ENCODE measurements at places on chromosomes 13 and 19.

- DNase-seq: no peak
These were observed 441 bp upstream of the ZFP28 start for GRCh38 chr19:56538254-56538760.

GRCh38 chr19:49771674-49772139 is 4.9 kb downstream of the AP2A1 start:
- no peak for DNase-seq

- DNase-seq: no peak
These were observed 716.2 kb upstream of the GPC6 start for GRCh38 chr13:92510416-92510815.

DNA sequence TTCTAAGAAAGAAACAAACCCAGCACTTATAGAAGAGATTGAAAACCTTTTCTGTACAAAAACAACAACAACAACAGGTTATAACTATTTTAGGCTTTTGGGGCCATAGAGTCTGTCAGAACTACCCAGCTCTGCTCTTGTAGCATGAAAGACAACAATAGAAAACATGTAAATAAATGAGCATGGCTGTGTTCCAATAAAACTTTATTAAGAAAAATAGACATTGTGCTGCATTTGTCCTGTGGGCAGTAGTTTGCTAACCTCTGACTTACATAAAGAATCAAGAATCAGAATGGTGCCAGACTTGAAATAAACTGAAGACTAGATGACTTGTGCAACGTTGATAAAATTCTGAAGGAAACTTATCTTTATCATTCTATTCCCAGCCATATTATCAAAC is 617.5 kb downstream of the DIAPH3 start:
- no peak for DNase-seq

DNA sequence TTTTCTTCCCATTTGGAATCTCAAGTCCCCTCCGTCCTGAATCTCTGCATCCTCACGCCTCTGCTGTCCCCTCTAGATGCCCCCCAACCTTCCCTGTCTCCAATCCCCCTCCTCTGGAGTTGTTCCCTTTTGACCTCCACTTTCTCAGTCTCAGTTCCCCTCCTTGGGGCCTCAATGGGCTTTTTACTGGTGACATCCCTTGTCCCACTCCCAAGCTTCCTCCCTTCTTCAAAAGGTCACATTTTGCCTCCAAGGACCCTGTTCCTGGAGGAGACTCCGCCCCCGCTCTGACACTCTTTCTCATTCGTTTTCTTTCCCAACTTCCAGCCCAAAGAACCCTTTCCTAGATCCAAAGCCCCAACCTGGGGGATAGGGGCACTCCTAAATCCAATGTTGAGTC is 1.0 kb downstream of the AP2S1 start:
- DNase-seq: no peak

DNA sequence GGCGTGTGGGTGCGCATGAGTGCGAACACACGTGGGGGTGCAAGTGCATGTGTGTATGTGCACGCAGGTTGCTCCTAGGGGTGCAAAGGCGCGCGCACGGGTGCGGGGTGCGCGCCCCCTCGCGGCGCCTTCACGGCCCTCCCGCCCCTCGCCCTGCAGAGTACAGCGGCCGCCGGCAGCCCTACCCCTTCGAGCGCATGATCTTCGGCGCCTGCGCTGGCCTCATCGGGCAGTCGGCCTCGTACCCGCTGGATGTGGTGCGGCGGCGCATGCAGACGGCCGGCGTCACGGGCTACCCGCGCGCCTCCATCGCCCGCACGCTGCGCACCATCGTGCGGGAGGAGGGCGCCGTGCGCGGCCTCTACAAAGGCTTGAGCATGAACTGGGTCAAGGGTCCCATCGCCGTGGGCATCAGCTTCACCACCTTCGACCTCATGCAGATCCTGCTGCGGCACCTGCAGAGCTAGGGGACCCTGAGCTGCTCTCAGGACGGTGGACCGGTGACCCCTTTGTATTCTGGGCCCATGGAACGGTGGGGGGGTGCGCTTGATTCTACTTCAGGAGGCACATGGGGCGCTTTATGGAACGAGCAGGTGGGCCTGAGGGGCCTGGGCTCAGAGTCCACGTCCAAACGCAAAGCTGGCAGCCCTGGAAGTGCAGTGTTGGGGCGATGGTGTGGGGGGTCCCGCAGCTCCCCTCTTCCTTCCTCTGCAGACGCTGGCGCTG is 27.7 kb downstream of the TMEM161A start:
- no peak for DNase-seq

DNA sequence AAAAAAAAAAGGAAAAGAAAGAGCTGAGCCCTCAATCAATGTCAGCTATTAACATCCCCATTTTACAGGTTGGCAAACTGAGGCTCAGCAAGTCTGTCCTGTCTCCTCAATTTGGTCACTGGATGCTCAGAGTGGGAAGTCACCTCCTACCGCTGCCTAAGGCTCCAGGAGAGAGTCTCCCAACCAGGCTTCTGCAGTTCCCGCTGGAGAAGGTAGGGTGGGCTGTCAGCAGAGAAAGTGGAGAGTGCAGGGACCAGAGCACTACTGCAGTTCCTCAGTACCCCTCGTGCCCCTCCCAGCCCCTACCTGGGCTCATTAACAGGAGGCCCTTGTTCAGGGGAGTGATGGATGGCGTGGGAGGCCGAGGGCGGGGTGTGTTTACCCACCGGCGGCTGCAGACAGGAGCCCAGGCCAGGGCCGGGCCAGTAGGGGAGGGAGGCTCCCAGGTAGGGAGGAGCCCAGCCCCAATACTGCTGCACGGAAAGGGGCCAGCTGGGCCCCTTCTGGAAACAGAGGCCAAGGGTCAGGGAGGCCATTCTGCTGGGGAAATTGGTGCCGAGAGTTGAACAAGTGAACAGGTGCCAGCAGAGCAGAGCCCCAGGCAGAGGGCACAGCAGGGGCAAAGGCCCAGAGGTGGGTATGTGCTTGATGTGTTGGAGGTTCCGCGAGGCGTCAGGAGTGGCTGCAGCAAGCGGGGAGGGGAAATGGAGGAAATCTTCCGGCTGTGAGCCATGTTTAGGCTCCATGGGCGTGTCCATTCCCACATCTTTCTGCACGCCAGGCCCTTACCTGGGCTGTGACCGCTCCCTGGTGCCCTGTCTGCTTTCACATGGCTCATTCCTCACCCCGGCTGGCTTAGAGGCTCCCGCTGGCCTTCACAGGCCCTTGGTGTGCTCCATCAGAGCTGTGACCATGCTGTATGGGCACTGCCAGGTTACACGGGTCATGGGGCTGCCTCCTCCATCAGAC is 7.6 kb upstream of the COMP start:
- DNase-seq: no peak

DNA sequence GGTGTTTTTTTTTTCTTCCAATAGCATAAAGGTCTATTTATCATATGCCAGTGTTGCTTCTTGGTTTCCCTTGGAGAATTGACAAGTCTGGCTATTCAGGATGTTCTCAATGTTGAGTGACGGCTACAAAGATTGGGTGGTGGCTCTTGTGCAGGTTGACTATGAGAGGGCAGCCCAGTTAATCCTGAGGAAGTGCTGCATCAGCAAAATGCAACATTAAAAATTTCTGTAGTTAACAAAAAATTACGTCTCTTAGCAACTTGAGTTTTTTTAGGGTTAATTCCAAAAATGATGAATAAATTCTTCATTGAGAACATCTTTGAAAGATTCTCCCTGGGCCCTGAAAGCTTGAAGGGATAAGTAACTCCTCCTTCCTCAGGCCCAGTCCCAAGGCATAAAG is 147.1 kb downstream of the B3GLCT start:
- no peak for DNase-seq

GRCh38 chr13:98749501-98749900 is 3.0 kb downstream of the SLC15A1 start:
- no peak for DNase-seq

GRCh38 chr13:34578471-34578870 is 363.6 kb upstream of the NBEA start:
- no peak for DNase-seq

GRCh38 chr19:39943586-39943985 is 9.2 kb upstream of the FCGBP start:
- DNase-seq: no peak

GRCh38 chr19:42175952-42176648 is 41.4 kb downstream of the DEDD2 start:
- DNase-seq: no peak

DNA sequence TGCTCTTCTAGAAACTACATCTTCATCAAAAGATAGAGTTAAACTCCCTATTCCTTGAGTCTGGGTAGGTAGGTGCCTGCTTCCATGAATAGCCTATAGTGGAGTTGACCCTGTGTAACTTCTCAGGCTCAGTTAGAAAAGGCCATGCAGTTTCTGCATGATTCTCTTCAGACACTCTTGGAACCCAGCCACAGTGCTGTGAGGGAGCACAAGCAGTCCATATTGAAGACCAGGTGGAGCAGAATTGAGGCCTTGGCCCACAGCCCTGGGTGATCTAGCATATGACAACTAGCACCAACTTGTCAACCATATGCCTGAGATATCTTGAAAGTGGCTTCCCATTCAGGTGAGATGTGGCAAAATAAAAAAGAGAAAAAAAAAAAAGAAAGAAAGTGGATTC is 10.3 kb upstream of the PAN3 start:
- no peak for DNase-seq

DNA sequence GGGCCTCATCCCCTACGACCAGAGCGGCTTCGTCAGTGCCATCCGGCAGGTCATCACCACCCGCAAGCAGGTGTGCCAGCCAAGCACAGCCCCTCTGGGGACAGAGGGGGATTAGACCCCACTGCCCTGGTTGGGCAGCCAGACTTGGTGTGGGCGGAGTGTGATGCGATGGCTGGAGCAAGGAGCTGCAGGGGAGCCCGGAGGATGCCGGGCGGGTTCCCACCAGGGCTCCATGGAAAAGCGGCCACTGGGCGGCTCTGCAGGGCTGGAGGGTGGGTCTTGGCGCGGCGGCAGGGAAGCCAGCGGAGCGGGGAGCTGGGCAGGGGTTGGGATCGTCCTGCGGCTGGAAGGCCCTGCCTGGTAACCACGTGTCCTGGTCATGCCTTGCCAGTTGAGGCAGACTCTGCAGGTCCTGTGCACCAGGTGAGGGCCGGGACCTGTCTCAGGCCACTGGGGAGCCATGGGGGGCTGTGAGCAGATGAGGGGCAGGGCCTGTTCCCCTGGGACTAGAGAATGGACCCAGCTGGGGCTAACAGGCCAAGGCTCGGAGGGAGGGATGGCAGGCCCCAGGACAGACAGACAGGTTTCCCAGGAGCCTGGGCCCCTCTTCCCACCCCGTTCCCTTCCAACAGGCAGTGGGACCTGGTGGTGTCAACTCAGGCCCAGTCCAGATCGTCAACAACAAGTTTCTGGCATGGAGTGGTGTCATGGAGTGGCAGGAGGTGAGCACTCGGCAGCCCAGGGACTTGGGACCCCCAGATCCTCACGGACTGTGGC is 6.3 kb downstream of the PTOV1 start:
- DNase-seq: no peak

DNA sequence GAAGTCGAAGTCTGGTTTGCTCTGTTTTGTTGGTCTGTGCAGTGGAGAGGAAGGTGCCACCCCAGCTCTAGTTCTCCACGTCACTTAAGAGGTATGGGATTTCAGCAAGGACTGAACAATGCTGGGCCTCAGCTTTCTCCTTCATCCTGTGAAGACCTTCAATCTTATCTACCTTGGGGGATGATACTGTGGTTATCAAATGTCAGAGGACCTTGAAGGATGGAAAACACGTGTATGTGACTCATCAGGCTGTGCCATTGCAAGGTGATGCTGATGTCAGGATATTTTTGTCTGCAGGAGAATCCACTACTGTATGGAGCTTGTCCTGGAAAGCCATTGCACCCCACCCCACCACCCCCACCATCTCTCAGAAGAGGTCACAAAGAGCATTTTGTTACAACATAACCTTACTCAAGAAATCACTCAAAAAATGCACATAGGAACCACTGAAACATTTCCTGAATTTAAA is 81.4 kb upstream of the UQCRFS1 start:
- DNase-seq: no peak

DNA sequence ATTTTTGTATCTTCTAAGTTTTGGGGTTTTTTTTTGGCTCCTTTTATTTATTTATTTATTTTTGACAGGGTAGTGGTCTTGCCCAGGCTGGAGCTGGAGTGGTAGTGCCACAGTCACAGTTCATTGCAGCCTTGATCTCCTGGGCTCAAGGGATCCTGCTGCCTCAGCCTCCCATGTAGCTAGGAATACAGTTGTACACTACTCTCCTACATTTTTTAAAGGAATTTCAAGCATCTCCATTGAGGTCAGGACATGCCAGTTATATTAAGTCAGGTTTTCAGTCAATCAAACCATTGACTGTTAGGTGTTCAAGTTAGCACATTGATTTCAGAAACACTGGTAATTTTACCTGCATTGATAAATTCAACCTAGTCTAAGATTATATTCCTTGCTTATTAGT is 480.5 kb upstream of the SPRY2 start:
- DNase-seq: no peak

- no peak for DNase-seq
These were observed 126.3 kb downstream of the KCTD12 start for GRCh38 chr13:76759877-76760276.

DNA sequence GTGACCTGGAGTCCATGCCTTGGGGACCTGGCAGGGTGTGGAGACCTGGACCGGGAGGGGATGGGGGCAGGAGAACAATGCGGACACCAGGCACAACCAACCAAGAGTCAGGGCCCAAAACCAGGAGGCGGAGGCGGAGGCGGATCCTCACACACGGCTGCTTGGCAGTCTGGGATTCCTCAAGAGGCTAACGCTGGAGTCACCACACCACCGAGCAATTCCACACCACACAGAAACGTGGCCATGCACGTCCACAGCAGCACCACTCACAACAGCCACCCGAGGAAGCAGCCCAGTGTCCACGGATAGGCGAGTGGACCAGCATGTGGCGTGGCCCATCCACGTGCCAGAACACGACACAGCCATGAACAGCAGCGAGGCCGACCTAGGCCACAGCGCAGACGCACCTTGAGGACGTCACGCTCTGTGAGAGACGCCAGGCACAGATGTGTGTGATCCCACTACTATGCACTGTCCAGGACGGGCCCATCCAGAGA is 17.7 kb downstream of the SBNO2 start:
- no peak for DNase-seq

GRCh38 chr13:87986639-87987250 is 315.6 kb downstream of the SLITRK5 start:
- DNase-seq: no peak

DNA sequence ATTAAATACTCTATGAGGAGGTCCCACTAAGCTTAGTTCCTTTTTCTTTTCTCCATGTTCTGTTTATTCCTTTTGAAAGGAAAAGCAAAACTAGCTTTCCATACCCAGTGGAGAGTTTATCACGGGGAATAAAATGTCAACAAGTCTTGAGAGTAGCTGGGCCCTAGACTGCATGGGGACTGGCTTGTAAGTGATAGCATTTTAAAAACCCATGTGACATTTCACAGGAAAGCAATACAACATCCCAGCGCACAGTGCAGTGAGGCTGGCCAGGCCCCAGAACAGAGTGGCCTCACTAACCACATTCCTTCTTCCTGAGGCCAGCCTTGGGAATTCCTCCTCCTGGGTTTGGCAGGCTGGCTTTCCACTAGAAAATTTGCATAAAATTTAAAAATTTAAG is 149.8 kb downstream of the DLEU7 start:
- no peak for DNase-seq

- DNase-seq: peak; percentile 86
These were observed 1.2 kb downstream of the ZFP36 start for GRCh38 chr19:39407660-39408391.
